Fibroblast of skin of left quadriceps (primary cell): ENCODE measurements at places on chromosomes 7 and 10.

DNA sequence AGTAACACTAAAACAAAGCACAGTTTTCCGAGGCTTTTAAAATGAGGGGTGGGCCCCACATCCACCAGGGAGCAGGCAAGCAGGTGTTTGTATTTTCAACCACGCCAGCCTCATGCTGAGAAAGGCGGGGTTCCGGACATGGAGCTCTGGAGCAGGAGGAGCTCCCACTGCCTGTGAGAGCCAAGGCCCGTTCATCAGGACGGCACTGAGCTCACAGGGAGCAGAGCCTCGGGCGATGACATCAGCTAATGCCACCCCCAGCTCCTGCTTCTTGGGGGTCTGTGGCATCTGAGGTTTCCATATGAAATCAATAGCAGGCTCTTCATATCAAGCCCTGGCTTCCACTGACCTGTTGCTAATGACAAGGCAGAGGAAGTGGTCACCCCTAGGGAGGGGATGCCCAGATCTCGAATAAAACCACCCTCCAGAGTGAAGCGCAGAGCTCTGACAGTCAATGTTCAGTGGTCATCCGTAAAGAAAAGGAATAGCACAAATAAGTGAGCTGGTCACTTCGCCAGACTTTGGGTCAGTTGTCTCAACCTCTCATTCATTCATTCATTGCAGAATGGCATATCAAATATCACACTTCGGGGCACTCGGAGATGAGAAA lies 89.1 kb downstream of the TNS3 start:
- no peak for DNase-seq

- DNase-seq = no peak
Measured at GRCh38 chr10:11225935-11226334, 208.3 kb downstream of the CELF2 start.

DNA sequence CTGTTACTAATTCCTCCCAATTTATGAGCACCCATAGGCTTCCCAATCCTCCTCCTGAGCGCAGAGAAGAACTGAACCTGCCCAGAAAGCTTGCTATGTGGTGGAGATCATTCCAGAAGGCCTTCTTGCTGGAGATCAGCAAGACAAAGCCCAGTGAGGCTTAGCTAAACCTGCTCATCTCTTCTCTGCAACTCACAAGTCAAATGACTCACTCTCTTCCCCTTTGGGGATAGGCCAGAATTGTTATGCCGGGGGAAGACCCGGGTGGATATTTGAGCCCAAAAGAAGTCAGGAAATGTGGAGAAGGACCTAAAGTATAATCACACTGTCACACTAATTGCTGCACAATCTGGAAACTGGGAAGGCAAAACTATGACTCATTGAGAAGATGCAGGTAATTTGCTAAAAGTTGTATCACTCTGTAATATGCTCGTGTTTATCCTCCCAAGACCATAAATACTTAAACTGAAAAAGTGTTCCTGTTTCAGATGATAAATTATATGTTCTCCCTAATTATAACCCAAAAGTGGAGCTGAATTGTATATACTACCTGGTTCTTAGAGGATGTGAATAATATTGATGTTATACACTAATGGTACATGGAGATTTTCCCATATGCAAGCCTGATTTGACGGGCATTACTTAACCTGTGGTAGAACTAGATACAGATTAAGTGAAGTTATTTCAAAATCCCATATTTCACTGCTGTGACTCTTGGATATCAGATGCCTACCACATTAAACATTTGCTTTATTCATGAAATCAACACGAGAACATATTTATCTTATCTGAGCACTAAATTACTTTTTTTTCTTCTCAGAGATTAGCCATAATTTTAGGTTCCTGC lies 6.4 kb downstream of the NEBL start:
- no peak for DNase-seq

GRCh38 chr10:100553929-100554328 lies 18.2 kb downstream of the HIF1AN start:
- DNase-seq = no peak

GRCh38 chr10:15155978-15156656 lies 12.4 kb downstream of the NMT2 start:
- no peak for DNase-seq

DNA sequence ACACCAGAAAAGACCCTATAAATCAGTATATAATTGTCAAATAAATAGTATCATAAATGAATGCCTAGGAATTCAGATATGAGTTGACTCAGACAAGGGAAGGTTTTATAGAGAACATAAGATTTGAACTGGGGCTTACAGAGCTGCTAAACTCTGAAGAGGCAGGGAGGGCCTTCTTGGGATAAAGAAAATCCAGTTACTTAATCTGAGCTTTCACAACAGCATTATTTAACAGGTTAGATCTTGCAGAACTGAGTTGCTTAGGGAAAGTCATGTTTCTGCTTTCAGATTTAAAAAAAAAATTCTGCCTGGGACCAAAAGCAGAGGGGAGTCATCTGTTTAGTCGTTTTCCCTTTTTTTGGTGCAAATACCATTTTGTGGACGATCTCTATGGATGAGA lies 594.8 kb upstream of the FZD8 start:
- DNase-seq = no peak

DNA sequence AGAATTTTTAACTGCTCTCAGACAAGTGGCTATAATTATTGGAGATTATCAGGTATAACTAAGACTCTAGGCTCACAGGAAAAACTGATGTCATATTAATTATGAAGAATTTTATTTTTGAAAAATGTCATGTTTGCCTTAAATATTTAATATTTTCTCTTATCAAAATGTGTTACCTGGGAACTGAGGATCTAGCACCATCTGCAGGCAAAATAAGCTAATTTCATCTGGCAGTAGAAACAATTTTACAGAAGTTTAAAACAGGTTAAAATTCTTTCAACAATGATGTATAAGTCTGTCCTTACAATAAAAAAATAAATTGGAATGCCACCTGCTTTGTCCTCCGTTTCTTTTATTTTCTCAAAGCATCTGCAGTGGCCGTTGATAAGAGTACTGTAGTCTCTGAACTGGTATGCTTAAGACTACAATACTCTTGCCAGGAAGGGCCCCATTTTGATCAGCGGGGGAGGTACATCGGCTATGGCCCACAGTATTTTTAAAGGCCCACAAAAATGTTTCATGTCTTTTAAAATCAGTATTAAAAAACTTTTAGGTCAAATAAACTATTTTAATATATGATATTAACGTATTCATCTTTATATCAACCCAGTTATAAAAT lies 81.3 kb downstream of the VWDE start:
- DNase-seq = no peak

DNA sequence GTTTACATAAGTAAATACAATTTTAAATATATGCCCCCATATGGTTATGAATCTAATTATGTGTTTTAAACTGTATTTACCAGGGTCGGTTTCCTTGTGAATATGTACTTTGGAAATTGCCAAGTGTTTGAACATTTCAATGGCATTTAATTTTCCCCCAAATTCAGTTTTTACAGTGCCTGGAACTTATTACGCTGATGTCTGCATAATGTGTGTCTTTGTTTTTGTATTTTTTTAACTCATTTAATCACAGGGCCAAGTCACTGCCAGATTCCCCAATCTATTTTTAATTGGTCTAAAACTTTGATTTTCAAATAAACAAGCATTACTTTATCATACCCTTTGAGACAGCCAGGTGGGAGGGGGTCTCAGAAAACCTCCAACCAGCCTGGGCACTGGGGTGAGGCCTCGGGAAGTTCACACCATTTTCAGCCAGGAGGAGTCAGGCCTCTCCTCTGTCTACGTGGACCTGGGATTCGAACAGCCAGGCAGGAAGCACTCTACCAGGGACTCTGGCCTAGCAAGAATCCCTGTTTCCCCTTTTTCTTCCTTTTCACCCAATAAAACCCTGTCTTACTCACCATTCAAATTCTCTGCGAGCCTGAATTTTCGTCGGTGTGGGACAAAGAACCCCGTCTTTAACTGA lies 151.5 kb upstream of the COL1A2 start:
- DNase-seq = no peak

DNA sequence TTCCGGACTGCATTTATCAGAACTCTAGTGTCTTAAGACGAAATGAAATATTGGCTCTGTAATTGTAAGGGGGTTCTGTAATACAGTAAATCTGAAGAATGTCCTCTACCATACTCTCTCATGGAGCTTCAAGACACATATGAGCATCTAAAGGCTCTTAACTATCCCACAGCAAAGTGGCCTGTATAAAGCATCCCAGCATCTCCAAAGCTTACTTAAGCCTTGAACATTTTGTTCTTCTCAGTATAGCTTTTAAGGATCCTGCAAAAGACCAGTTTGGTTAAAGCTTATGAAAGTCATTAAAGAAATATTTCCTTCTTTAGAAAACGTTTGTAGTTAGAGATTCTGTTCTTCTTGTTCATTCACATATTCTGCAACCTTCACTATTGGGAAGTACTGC lies 75.1 kb downstream of the HGF start:
- no peak for DNase-seq

- peak; percentile 98 for DNase-seq
Measured at GRCh38 chr7:108094346-108094745, 35.8 kb downstream of the LAMB4 start.

- DNase-seq = no peak
Measured at GRCh38 chr7:951881-952547, 2.5 kb downstream of the ADAP1 start.

- DNase-seq = no peak
Measured at GRCh38 chr10:42802876-42803275, 20.3 kb downstream of the BMS1 start.

- DNase-seq = no peak
Measured at GRCh38 chr7:78022165-78022564, 223.6 kb downstream of the PHTF2 start.

- DNase-seq = no peak
Measured at GRCh38 chr7:8939446-8939845, 506.0 kb downstream of the NXPH1 start.

GRCh38 chr10:43200538-43201390 lies 62.5 kb downstream of the CSGALNACT2 start:
- DNase-seq = no peak

DNA sequence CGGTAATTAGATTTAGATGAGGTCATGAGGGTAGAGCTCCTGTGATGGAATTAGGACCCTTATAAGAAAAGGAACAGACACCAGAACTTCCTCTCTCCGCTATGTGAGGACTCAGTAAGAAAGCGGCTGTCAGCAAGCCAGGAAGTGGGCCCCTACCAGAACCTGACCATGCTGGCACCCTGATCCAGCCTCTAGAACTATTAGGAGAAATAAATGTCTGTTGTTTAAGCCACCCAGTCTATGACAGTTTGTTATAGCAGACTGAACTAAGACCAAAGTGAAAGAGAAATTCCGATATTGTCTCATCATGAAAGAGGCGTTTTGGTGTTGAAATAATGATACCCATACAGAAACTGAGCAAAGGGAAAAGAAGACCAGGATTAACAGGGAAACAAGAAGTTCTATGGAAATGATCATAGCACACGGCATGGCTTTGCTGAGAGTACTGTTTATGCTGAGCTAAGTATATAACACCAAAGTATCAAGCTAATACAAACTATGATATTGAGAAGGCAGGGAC lies 9.2 kb downstream of the CLEC2L start:
- no peak for DNase-seq

DNA sequence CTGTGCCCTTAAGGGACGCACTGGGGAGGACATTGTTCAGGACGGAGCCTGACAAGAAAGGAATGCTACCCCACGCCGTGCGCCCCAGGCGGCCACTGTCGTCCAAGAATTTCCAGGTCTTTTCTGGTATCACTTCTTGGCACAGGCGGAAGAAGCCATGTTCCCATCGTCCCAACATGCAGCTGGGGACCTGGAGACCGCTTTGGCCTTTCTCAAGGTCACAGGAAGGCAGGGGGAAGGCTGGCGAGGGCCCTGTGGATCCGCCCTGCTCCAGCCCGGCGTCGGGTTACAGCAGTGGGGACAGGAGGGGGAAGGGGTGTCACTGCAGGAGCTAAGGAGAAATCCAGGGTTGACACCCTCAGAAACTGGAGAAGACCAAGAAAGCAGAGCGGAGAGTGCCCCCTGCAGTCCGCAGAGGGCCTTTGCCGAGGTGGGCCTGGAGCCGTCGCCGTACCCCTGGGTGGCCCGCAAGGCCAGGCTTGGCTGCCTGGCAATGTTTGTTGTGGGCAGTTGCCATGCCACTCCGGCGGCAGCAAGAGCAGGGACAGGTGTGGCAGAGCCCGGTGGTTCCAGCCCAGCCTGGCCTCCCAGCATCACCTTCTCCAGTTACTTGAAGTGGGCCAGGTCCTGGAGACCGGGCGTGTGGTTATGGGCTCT lies 104.1 kb downstream of the LHPP start:
- no peak for DNase-seq

DNA sequence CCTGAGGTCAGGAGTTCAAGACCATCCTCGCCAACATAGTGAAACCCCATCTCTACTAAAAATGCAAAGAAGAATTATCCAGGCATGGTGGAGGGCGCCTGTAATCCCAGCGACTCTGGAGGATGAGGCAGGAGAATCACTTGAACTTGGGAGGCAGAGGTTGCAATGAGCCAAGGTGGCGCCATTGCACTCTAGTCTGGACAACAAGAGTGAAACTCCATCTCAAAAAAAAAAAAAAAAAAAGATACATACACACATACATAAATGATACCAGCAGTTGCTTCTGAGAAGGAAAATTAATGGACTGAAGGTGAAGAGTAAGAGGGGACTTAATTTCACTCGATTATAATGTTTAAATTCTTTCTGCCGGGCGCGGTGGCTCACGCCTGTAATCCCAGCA lies 40.2 kb upstream of the PAX2 start:
- no peak for DNase-seq

- peak; percentile 32 for DNase-seq
Measured at GRCh38 chr7:15305002-15305600, 256.7 kb downstream of the AGMO start.

GRCh38 chr7:41872966-41873365 lies 170.1 kb upstream of the INHBA start:
- no peak for DNase-seq

DNA sequence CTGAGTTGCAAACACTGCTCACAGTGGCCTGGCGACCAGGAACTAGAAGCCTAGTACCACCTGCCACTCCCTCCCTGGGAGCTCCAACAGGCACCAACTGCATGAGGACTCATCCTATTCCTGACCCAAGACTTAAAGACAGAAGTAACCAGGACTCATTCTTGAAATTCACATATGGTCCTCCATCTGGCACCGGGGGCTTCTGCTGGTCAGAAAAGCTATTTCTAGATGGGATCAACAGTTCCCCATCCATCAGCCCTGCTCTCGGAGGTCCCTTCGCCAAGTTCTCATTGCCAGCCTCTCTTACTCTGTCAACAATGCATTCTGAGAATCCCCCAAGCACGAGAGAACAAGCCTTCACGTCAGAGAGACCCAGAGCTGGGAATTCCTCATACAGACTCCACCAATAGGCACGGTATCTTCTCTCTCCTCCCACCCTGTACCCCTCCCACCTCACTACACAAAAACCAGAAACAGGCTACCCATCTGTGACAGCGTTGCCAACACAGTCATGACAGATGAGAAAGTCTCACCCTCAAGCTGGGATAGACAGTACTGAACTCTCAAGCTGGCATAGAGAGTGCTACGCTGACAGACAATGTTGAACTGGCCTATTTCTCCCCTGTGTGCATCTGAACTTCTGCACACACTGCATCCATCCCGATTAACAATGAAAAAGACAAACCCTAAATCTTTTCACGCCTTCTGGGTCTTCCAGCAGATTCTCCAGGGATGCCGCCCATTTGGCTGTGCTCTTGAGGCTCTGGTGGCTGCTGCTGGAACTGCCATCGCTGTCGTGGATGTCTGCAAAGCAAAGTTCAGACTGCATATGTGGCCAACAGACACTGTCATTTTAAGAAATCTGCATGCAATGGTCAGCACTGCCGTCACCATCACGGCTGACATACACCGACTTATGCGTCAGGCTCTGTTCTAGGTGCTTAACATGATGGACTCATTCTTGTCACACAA lies 15.6 kb downstream of the RGS10 start:
- DNase-seq = no peak
